ENCODE measurements at places on chromosomes 5 and 9. TPM values are rescaled to one million over a fixed set of nuclear protein-coding genes. Genes with fewer than 3 reads are reported as not detected.
A peak's percentile ranks its signal among the peaks of the same experiment; 100 is the strongest.

Gene NPR3
- 4.9 TPM for total RNA-seq

Gene CKMT2
- 33.6 TPM for total RNA-seq

Gene EGFL7
- 81.0 TPM for total RNA-seq

Gene GNE
- total RNA-seq: 33.3 TPM

Gene KCNV2
- total RNA-seq: not detected

Gene HDAC3
- 39.6 TPM for total RNA-seq

Gene PCDHGA5
- 3.6 TPM for total RNA-seq

Gene IL33
- 43.6 TPM for total RNA-seq

Gene ADAMTSL2
- total RNA-seq: 2.0 TPM

Gene PTGDS
- total RNA-seq: 11.4 TPM

Gene LCN2
- 1.4 TPM for total RNA-seq

Gene SLC34A3
- not detected for total RNA-seq

Gene PCDHA1
- not detected for total RNA-seq

- no peak for ATAC-seq
Measured at GRCh38 chr9:95091601-95092261, 225.8 kb downstream of the FANCC start.

GRCh38 chr9:6441269-6441668 is 28.3 kb downstream of the UHRF2 start:
- no peak for ATAC-seq

DNA sequence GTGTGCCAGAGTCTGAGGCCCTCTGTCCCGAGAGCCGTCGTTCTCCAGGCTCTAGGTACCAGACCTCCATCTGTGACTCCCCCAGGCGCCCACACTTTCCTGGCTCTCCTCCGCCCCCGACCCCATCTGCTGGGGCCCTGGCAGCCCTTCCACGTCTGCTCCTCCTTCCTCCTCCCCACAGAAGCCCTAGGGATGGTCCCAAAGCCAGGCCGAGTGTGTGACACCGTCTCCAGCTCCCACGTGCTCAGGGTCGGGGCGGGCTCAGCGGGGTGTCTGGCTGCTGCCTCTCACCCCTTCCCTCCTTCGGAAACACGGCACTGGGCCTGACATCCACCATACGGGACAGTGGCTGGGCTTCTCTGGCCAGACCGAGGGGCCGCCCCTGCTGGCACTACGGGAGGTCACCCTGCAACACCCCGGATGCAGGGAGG is 20.5 kb upstream of the SLC6A19 start:
- no peak for ATAC-seq

GRCh38 chr5:139911425-139912120 is 116.0 kb downstream of the PSD2 start:
- no peak for ATAC-seq

DNA sequence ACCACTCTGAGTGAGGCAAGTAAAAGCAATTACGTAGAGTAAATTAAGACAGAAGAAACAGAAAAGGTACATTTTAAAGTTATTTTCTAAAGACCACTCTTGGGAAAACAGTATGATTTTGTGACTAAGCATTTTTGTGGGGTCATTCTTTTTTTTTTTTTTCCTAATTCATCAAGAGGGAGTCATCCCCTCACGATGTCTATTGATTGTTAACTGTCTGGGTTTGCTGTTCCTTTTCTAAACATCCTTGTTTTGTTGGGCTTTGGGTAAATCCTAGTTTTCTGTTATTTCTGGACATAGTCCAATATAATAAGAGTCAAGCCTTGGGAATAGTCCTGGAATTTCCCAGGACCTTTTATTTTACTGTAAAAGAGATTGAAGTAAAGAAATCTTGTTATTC is 63.8 kb downstream of the ANKRD55 start:
- ATAC-seq: no peak

DNA sequence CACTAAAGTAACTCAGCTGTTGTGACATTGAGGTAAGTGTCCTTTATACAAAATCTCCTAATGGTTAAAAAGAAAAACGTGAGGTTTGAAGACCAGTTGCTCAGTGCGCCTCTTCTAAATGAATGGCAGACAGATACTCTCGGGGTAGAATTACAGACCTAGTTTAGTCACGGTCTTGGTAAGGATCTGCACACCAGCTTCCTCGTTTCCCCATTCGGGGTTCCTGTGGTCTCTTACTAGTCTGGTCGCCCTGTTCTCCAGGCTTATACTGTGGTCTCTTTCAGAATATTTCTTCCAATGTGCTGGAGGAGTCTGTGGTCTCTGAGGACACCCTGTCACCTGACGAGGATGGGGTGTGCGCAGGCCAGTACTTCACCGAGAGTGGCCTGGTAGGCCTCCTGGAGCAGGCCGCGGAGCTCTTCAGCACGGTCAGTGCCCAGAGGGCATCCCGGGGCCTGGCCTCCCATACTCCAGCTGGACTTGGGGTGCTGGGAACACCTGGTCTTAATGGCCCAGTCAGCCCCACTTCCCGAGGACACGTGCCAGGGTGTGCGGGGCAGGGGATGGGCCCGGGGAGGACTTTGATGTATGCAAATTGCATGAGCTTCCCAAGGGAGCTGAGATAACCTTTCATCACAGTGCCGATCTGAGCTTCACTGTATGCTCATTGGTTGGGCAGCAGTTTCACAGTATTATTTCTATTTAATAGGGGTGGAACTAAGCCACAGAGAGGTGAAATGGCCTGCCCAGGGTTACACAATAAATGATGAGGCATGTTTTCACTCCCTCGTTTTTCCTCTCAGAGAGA is 224.5 kb downstream of the DOCK8 start:
- ATAC-seq: peak; percentile 90

- no peak for ATAC-seq
Measured at GRCh38 chr9:97512966-97513560, 11.6 kb downstream of the TMOD1 start.

DNA sequence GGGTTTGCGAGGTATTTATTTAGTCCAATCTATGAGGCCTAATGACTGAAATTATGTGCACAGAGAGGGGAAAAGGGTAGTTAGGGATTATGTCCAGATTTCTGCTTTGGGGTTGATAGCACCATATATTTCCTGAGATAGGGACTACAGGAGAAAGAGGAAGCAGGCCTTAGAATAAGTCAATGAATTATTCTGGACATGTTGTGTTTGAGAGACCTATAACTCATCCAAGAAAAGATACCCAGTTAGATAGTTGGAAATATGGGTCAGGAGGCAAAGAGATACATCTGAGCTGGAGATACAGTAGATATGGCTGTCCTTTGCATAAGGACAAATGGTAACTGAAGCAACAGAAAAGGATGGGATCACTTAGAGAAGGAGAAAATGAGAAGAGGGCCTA is 53.1 kb downstream of the NR3C1 start:
- no peak for ATAC-seq

DNA sequence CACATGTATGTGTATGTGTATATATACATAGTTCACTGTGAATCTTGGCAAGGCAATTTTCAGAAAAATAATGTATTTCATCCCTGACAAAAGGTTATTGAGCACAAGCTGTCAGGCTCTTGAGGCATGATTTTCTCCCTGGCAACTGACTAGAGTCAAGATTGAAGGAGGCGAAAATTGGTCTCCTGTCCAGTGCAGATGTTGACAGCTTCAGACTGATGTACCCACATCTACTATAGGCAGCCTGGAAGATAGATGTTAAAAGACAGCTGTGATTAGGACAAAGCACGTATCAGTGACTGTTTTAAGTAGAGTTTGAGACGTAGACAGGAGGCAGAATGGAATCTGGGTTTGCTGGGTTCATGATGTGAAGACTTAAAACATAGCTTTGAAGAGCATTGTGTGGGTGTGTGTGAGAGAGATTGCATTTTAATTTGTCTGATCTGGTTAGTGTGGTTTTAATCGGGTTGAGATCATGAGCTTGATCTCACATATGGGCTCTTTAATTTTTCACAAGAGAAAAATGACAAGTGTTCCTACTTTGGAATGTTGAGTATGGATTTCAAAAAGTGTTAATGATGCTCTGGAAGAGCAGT is 39.1 kb downstream of the CTNNA1 start:
- ATAC-seq: no peak

DNA sequence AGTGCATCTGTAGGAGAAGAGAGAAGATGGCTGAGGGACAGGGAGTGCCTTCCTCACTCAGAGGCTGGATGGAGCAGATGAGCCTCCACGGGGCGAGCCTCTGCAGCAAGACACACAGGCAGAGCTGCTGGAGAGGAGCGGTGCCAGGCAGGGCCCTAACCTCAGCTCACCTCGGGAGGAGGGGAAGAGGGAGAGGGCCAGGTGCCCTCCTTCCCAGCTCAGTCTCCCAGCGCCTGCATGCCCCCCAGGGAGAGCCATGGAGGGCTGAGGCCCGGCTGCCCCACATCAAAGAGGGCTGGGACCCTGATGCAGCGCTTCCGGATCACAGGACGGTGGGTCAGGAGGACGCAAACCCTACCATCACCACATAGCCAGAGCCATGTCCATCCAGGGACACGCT is 13.6 kb upstream of the SPATA31E1 start:
- no peak for ATAC-seq

GRCh38 chr9:73437758-73438157 is 286.1 kb downstream of the ANXA1 start:
- ATAC-seq: no peak

DNA sequence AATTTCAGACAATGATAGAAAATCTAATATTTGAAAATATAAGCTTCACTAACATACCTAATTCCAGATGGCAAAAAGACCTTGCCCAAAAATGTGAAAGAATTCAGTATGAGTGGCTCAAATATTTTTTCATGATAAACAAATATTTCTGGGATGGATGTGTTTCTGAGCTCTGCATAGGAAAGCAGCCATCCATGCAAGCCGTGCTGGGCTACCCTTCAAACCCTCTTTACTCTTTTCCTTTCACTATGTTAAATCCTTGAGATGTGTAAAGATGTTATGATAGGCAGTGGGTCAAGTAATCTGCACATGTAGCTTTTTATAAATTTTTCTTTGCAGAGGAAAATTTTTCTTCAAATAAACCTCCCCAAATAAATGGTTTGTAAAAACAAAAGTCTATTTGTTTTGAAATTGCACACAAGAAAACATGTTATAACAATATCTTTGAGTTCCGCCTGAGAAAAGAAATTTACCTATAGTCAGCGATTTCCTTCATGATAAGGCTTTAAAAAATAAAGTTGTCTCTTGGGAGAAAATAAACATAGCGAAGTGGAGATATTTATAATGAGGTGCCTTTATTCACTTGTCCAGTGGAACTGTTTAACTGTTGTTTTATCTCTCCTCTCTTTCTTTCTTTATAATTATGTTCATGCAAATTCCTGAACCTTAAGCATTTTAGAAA is 154.3 kb upstream of the PITX1 start:
- no peak for ATAC-seq

- no peak for ATAC-seq
Measured at GRCh38 chr9:133659516-133659915, 23.4 kb downstream of the DBH start.

All from gastroesophageal sphincter (tissue), 4 donors.